DMS153 (cell line): ENCODE measurements at places on chromosomes 1 and 21.

- no peak for DNase-seq
These were observed 18.6 kb downstream of the AZIN2 start for GRCh38 chr1:33099290-33100118.

GRCh38 chr1:198176179-198176578, 19.4 kb downstream of the NEK7 start:
- DNase-seq: no peak

- no peak for DNase-seq
These were observed 41.3 kb downstream of the AKNAD1 start for GRCh38 chr1:108815566-108815965.

DNA sequence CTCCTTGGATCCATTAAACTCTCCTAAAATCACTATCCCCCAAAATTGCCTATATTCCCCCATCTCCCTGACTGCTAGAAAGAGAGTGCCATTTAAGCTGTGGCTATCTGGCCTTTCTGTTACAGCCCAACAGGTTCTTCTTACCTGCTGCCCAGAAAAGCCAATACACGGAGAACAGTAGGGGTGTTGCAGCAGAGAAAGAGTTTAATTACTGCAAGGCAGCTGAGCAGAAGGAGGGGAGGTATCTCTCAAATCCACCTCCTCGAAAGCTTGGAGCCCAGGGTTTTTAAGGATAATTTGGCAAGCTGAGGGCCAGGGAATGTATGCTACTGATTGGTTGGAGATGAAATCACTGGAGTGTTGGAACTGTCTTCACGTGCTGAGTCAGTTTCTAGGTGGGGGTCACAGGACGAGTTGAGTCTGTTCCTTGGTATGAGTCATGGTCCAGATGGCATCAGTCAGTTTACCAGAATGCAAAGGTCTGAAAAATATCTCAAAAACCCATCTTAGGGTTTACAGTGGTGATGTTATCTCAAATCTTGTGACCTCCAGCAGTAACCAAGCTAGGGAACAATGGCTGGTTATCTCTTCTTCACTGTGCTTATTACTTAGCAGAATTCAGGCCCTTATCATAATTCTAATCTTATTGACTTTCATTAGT, 89.8 kb downstream of the SMYD3 start:
- no peak for DNase-seq

- no peak for DNase-seq
These were observed 33.5 kb upstream of the RGS4 start for GRCh38 chr1:163035446-163036249.

DNA sequence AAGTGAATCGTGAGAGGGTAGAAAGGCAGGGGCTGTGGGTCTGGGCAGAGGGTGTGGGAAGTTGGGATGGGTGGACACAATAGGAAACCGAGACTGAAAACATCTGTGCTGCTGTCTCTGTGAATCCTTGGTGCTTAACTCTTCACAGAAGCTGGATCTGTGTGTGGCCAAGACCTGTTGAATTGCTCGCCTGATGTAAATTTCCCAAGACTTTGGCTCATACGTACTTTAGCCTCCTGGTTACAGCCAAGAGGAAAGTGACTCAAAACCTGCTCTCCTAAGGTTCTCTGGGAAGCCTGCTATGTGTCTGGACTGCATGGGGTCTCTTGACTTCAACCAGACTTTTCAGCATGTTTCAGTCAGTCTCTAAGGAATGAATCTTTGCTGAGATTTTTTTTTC, 270.3 kb downstream of the RWDD3 start:
- no peak for DNase-seq

GRCh38 chr1:221263831-221264767, 384.9 kb downstream of the HLX start:
- DNase-seq: peak; percentile 44

GRCh38 chr1:240843798-240844197, 231.8 kb upstream of the GREM2 start:
- no peak for DNase-seq

DNA sequence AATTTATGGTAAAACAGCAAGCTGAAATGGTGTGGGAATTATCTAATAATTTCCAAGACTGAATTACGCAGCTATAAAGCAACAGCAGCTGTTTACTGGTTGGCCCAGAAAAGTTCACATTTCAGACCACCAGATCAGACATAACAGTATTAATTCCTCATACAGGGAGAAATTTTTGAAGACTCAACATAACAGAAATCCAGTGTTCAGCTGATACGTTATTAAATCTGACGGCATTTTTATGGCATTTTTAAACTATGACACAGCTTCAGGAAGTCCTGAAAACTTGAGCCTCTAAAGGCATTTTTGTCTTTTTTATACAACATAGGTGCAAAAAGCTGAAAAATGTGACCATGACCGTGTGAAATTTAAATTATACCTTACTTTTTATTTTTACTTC, 91.2 kb downstream of the APP start:
- DNase-seq: no peak

- no peak for DNase-seq
These were observed 1.4 kb downstream of the TENT5B start for GRCh38 chr1:27011058-27011764.

DNA sequence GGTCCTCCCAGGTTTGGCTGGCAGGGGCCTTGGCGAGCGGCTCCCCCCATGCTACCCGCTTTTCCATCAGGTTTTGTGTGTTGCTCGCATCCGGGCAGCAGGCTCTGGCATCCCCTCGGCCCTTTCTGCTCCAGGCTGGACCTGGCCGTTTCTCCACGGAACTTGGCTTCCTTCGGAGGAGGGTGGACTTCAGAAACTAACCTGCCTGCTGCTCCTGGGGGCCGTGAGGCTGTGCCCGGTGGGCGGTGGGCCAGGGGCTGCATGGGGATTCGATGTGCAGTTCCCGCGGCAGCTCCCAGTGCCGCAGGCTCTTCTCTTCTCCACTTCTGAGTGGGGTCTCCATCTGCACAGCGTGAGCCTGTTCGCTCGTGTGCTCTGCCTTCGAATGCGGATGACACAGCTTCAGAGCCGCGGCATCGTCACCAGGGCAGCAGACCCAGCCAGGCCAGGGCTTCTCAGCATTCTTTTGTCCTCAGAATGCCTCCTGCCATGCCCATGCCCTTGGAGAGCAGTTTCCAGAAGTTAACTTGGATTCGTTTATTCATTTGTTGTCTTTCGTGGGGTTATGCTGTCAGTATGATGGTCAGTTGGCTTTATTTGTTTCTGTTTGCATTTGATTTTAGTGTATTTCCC, 36.4 kb downstream of the PRKCZ start:
- DNase-seq: no peak

GRCh38 chr21:30563630-30564029, 2.5 kb upstream of the KRTAP19-7 start:
- DNase-seq: no peak

DNA sequence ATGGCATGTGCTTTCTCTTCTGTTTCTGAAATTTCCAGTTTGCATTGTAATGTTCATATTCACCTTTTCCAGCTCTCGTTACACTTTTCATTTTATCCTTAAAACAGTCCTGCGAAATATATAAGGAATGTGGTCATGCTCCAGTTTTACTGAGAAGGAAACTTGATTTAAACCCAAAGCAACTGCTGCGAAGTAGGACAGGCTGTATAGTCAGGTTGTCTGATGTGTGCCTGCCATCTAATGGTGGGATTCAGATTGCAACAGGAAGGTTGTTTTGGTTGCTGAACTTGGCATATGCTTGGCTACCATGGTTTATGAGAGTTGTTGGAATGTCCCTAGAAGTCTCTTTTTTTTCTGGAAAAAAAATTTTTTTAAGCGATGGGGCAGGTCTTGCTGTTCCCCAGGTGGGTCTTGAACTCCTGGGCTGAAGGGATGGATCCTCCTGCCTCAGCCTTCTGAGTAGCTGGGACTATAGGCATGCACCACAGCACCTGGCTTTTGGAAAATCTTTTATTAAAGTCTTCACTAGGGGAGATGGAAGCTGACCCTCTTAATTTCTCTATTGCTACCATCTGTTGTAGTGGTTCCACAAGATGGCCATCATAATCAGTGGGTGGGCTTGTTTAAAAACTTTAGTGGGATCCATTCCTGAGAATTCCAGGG, 86.9 kb downstream of the UCK2 start:
- peak; percentile 55 for DNase-seq

- DNase-seq: peak; percentile 73
These were observed 898 bp downstream of the MFSD2A start for GRCh38 chr1:39955547-39956539.

- no peak for DNase-seq
These were observed 119.0 kb upstream of the NFIA start for GRCh38 chr1:60963167-60963940.

- no peak for DNase-seq
These were observed 94.4 kb downstream of the DNM3 start for GRCh38 chr1:171935664-171936063.

DNA sequence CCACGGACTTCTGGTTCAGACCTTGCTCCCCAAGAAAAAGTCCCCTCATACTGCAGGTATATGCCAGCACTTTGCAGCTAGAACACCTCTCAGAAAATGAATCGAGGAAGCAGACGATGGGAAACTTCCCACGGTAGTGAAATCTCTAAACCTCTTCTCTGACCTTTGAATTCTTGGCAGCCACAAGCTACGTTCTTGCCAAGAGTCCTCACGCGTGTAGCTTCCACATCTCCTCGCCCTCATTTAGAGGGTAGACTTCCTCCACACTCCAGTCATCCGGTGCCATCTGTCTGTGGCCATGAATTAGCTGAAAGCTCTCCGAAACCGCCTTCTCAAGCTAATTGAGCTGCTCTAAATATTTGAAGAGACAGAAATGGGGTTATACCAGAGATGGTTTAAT, 127.8 kb downstream of the RGS7 start:
- peak; percentile 56 for DNase-seq

- no peak for DNase-seq
These were observed 318.5 kb upstream of the C1orf174 start for GRCh38 chr1:4218619-4219018.

- DNase-seq: peak; percentile 25
These were observed 48.7 kb upstream of the TNR start for GRCh38 chr1:175792136-175792535.

DNA sequence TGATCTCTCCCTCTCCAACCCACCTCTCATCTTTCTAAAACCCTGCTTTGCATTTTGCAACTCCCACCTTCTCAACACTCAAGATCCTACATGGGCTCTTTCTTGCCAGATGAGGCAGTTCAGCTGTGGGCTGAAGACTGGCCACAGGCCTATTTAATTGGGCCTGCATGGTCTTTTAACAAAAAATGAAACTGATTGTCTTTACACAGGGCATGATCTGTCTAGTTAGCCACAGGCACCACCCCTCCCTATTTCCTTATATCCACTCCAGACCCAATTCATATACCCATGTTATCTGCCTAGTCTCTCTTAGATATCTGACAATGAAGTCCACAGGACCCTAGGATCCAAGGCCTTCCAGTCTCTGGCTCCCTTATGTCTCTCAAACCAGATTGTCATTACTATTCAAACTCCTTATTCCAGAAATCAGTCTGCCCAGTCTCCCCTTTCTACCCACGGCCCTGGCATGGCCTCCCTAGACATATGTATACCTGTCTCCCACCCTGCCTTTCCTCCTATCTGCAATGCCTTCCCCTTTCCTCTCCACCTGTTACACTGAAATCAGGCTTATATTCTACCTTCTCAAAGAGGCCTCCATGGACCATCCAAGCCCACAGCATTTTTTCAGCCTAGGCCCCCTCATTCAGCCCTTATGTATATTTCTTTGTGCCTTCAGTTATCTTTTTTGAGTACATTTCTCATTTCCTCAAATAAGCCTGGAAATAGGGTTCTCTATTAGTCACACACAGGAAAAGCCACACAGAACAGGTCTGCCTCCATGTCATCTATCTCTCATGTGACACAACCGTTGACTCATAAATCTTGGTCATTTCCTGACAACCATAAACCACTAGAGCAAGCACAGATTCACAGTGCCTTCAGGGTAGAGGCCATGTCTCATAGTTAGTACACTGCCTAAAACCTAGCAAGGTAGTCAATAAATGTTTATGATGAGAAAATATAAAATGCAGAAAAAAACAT, 39.0 kb downstream of the LPAR3 start:
- DNase-seq: peak; percentile 55

DNA sequence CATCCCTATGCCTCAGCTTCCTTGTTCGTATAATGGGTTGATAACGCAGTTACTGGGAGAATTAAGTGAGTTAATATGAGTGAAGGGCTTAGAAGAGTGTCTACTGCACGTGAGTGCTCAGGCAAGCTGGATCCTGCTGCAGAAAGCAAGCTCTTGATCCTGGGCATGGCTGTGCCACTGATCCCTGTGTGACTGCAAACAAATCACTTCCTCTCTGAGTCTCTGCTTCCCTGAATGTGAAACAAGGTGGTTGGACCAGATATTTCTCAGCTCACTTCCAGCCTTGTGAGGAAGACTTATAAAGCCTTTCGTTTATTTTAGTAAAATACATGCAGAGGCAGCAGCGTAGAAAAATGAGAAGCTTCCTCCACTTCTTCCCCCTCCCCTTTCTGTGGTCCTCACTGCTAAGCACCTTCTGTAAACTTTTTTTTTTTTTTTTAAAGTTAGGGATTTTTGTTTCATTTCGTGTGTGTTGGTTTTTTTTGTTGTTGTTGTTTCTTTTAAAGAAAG, 13.8 kb downstream of the PSEN2 start:
- DNase-seq: no peak

DNA sequence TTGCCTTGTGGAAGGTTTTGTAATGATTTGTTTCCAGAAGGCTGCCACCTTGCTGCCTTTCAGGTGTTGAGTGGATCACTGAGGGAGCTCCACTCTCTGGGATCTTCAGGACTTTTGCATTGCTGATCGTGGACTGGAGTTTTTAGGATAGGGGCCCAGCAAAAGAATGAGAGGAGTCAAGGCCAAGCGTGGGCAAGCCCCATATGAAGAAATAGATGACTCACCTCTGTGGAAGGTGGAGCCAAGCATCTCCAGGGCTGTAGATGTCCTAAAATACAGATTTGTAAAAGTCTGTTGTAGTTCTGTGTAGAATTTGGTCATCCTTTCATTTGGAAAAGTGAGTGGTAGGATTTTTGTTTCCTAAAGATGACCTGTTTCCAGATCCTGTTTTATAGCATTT, 67.0 kb downstream of the ST3GAL3 start:
- no peak for DNase-seq

- peak; percentile 92 for DNase-seq
These were observed 926 bp upstream of the ATP1B1 start for GRCh38 chr1:169105434-169106094.

DNA sequence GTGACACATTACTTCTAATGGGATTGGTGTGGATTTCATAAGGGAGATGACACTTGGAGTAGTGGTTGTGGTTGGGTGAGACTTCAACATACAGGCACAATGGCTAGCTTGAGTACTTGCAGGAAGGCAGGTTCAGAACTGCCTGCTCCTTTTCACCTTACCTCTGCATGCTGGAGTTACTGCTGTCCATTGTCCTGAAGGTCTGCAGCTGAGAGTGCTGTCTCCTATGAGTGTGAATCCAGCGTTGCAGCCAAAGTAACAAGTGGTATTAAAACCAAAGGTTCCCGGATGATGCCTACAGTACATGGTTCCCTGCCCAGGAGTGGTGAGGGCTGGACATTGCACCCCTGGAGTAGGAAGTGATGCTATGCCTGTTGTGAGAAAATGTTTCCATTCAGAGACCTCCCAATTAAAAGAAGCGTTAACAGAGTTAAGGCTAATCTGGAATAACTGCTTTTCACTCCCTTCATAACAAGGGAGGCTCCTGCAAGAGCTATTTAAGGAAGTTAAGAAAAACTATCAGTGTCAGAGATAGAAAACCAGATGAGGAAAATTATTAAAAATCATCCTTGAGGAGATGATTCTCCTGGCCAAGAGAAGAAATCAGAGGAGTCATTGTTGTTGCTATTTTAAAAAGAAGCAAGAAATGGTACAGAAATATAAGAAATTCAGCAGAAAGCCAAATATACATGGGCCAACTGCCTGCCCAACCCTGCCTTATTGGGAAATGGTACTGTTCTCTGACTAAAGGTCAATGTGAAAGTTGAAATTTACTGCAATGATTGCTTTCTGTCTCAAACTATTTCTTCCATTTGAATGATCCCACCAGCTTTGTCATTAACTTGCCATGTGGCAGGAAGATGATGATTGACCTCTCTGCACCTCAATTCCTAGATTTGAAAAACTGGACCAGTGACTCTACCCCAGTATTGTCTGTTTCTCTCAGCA, 9.8 kb upstream of the F5 start:
- no peak for DNase-seq
